ENCODE measurements at places on chromosomes 4 and X. TPM values are rescaled to one million over a fixed set of nuclear protein-coding genes. Genes with fewer than 3 reads are reported as not detected.
A peak's percentile ranks its signal among the peaks of the same experiment; 100 is the strongest.

GRCh38 chr4:26238778-26239679 is 81.8 kb upstream of the RBPJ start:
- peak; percentile 90 for DNase-seq

- DNase-seq: no peak
These were observed 296.8 kb upstream of the AADAT start for GRCh38 chr4:170386511-170386910.

GRCh38 chr4:166501941-166502382 is 628.9 kb downstream of the TLL1 start:
- DNase-seq: peak; percentile 4

DNA sequence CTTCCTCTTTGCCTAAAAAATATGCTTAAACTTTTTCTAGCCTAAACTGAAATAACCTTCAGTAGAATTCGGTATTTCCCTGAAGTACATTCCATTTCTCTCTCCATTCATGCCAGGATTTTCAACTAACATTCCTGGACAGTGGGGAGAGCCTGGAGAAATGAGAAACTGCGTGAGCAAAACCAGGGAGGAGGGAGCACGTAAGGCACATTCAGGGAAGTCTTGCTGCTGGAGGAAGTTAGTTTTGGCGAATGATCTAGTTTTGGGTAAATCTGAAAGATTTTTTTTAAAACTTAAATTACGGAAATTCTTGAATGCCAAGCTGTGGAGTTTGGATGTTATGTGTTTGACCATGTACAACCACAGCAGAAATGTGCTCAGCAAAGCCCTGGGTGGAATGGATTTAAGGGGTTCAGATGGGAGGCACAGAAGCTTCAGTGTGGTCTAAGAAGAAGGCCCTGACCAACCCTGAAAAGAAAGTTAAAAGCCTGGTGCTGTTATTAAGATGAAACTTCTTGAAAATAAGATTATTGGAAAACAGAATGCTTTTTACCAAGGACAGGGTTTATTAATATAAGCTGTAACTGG is 347.8 kb downstream of the ANK2 start:
- peak; percentile 70 for DNase-seq

FLNA gene
- polyA plus RNA-seq: 368 TPM

UCHL1 gene
- 20.3 TPM for polyA plus RNA-seq

ABHD18 gene
- polyA plus RNA-seq: 12.3 TPM

ODAPH gene
- polyA plus RNA-seq: not detected

ATP8A1 gene
- polyA plus RNA-seq: 15.3 TPM

Measured in muscle of back (tissue), 13 donors.